Muscle of arm (tissue), 14 donors: ENCODE measurements at places on chromosomes 2 and 18. TPM values are rescaled to one million over a fixed set of nuclear protein-coding genes. Genes with fewer than 3 reads are reported as not detected.

VAMP8 gene
- polyA plus RNA-seq, result 13.7 TPM

- DNase-seq, result no peak
Observed at GRCh38 chr18:31206787-31207381, 44.2 kb upstream of the DSC1 start.

- no peak for DNase-seq
Observed at GRCh38 chr2:40872580-40872979, 420.7 kb upstream of the SLC8A1 start.

DNA sequence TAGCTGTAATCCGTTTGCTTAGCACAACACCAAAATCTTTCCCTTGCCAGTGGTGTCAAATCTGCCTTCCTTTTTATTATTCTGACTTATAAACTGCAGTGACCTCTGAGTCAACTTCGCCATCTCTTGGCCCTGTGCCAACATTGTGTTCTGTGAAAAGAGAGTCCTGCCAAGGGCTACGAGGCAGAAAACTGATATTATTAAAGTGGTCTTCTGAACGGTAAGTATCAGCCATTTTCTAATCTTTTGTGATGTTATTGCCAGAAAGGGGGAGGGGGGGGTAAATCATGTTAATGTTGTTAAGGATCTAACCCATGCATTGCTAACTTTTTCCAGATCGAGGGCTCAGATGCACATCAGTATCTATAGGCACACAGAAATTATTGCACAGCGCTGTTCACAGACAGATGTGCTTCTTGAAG lies 121.5 kb upstream of the LTBP1 start:
- no peak for DNase-seq

- DNase-seq, result no peak
Observed at GRCh38 chr2:143237146-143237777, 108.0 kb downstream of the ARHGAP15 start.

GRCh38 chr2:190547886-190548285 lies 13.4 kb upstream of the NEMP2 start:
- no peak for DNase-seq

DNA sequence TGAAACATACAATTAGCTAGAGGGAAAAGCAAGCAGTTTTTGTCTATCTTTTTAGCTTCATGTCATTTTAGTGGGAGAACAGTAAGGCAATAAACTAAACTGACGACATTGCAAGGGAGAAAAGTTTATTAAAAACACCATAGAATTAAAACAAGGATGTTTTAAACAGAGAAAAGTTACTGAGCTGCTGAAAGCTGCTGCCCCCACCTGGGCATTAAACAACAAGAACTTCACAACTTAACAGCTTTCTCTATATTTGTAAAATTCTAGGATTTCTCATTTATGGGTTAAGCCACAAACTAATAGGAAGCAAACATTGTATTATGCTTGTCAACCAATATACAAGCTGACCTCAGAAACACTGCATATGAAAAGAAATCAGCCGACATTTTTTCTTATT lies 289.2 kb downstream of the ERBB4 start:
- no peak for DNase-seq

DNA sequence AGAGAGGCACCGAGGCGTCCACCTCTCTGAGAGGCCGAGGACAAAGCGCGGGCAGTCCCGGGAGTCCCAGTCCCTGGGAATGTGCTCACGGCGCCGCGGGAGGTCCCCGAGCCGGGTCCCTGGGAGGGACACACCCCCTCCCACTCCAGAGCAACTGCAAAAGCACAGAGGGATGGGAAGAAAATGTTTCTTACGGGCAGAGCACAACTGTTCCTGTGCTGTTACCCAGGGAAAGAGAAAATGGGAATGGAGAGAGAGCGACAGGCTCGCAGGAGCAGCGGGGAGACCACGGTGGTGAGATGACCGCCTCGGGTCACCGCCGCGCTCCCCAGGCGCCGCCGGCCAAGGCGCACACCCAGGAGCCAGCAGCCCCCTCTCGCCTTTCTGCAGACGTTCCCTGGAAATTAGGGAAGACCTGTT lies 1.2 kb upstream of the BCL11A start:
- no peak for DNase-seq

MAP3K20 gene
- 107 TPM for polyA plus RNA-seq

DNA sequence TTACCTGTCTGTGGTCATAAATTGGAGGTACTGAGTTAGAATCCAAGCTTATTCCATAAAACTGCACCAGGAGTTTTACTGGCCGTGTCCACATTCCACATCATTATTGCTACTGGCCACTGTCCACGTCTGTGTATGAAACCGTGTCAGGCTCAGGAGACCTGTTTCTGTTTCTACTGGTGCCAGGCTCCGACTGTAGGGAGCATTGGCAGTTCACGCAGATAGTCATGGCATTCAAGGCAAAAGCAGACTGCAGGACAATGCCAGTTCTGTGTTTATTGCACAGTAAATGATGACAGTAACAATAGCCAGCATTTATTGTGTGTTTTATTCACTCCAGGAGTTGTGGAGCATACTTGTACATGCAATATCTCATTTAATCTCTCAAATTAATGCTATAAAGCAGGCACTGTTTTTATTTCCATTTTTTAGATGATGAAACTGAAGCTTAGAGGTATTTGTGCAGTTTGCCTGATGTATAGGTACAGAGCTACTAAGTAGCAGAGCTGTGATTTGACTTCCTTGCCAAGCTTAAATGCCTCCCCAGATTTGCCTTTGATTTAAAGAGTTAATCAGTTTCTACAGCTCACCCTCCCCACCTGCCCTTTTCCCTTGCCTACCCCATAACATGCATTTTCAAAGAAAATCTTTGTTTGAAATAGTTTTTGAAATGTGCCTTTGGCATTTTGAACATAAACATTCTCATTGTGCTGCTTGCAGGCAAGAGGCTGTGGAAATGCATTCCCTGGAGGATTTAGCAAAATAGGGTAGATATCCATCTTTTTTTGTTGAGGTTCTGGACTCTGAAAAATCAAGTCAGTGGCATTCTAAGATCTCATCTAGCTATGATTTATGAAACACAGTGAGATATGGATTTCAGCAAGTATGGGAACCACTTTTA lies 55.5 kb downstream of the MAP4K4 start:
- no peak for DNase-seq

TCF23 gene
- 0.24 TPM for polyA plus RNA-seq

- no peak for DNase-seq
Observed at GRCh38 chr2:199727306-199727705, 123.7 kb downstream of the FTCDNL1 start.

DNA sequence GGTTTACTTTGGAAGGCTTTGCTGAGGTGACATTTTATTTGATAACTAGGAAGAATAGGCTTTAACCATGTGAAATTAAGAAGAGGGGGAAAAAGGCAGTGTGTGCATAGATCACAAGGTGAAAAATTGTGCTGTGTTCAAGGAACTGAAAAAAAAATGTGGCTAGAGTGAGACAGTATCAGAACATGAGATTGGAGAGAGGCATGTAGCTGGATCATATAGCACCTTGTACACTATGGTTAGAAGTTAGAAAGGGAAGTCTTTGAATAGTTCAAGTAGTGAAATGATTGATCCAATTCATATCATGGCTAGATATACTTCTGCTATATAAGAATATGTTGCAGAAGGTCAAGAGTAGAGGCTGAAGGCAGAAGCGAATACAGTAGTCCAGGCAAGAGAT lies 12.3 kb upstream of the TNFRSF11A start:
- DNase-seq, result no peak

FEV gene
- polyA plus RNA-seq, result 0.18 TPM

GPAT2 gene
- polyA plus RNA-seq, result not detected
